ENCODE measurements at places on chromosomes 12 and 14. TPM values are rescaled to one million over a fixed set of nuclear protein-coding genes. Genes with fewer than 3 reads are reported as not detected.

The NYNRIN gene
- total RNA-seq, result 1.2 TPM

The HOXC6 gene
- total RNA-seq, result 6.2 TPM

The NPAS3 gene
- not detected for total RNA-seq

- DNase-seq, result no peak
These were observed 108.5 kb upstream of the TMEM260 start for GRCh38 chr14:56471056-56471455.

- DNase-seq, result no peak
These were observed 196.2 kb downstream of the CHST11 start for GRCh38 chr12:104652910-104653309.

DNA sequence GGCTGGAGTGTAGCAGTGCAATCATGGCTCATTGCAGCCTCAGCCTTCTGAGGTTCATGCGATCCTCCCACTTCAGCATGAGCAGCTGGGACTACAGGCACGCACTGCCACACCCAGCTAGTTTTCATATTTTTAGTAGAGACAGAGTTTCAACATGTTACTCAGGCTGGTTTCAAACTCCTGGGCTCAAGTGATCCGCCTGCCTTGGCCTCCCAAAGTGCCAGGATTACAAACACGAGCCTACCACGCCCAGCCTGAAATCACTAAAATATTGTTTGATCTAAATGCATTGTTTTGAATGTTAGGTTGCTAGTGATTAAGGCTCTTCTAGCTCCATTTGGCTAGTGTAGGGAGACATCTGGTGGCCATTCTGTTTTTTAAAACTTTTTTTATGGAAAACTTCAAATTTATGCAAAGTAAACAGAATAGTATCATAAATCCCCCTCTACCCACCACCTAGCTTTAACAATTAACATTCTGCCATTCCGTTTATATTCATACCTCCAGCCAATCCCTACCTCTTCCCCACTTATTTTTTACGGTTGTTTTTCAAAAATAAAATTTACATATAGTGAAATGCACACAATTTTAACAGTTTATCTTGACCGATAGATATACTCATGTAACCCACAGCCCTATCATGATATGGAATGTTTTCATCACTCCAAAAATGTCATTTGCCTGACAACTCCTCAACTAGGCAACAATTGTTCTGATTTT, 37.8 kb downstream of the MYO1H start:
- DNase-seq, result no peak

GRCh38 chr12:120085920-120086645, 30.5 kb downstream of the RAB35 start:
- DNase-seq, result no peak

DNA sequence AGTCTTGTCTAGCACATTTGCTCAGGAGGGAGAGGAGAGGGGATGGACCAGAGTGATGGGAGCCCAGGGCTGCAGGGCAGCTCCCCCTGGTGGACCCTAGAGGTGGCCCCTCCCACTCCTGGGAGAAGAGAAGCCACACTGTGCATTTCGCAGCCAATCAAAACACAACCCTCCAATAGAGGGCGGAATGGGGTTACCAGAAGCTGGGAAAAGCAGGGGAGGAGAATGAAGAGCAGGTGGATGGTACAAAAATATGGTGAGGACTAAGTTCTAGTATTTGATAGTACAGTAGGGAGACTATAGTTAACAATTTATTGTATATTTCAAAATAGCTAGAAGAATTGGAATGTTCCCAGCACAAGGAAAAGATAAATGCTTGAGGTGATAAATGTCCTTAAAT, 23.6 kb downstream of the VASH1 start:
- DNase-seq, result peak; percentile 73

DNA sequence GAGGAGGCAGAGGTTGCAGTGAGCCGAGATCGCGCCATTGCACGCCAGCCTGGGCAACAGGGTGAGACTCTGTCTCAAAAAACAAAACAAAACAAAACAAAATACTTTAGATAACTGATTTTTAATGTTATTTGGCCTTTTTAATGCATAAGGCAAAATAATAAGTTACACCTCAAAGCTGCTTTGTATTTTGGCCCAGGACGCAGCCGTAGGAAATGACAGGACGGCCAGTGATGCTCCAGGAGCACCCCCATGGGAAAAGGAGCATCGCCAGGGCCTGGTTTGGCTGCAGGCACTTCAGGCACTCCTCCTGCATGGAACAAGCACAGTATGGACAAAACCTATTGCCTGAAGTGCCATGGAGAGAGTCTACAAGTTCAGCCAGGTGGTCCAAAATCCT, 3.5 kb upstream of the NFKBIA start:
- no peak for DNase-seq

DNA sequence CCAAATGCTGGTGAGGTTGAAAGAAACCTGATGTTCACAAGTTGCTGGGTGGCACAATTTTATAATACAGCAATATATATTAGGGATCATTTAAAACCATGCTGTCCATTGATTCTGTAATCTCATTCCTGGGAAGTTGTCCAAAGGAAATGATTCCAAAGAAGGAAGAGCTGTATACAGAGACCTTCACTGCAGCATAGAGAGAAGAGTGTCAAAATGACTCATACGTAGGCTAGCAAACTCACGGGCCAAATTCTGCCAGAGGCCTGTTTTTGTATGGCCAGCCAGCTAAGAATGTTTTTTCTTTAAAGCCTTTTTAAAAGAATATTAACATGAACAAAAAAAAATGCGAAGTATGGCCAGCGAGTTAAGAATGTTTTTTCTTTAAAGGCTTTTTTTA, 69.2 kb upstream of the MED13L start:
- peak; percentile 33 for DNase-seq

DNA sequence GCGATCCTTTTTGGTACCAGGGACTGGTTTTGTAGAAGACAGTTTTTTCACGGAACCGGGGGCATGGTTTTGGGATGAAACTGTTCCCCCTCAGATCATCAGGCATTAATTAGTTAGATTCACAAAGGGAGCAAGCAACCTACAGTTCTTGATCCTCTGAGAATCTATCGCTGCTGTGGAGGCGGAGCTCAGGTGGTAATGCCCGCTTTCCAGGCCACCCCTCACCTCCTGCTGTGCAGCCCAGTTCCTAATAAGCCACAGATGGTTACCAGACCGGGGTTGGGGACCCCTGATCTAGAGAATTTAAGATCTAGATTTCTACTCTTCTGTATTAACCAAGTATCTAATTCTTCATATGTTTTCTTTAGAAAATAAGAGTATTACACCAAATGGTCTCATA, 4.8 kb downstream of the ARHGAP5 start:
- DNase-seq, result no peak

- no peak for DNase-seq
These were observed 44.9 kb downstream of the DDX11 start for GRCh38 chr12:31118347-31119191.

DNA sequence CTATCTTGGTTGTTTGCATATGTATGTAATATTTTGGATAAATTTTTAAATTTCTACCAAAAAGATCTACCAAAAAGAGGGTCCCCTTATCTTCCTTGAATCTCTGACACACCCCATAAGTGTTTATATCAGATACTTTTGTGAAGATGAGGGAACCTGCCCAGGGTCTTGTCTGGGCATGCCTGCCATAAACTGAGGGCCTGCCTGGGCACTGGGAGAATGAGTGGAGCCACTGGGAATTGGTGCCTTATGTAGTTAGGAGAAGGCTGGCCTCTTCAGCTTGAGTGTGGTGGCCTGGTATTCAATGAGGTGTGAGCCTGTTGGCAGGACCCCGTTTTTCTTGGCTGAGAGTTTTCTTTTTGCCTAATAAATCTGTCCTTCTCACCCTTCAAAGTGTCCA, 46.5 kb downstream of the OR9K2 start:
- no peak for DNase-seq

DNA sequence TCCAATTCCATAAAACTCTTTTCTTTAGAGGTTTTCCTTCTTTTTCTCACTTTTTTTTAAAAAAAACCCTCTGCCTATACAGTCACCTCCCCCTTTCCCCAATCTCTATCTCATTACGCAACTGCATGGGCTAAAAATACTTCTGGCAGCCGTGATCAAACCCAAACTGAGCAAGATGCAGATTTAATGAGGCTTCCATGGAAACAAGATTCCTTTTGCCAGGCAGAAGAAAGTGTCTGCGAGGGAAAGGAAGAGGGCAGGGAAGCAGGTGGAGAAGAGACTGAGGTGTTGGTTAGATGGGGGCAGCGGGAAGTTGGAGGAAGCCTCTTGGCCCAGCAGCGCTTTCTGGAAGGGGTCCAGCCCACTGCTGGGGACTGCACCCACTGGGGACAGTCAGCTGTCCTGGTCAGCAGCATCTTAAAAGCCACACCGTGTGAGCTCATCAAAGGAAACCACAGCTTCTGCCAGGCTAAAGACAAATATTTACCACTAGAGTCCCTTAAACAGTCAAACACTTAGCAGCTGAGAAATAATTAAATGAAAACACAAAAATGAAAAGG, 90.4 kb downstream of the SLC8A3 start:
- DNase-seq, result no peak
